ENCODE measurements at places on chromosomes 7 and 10.

DNA sequence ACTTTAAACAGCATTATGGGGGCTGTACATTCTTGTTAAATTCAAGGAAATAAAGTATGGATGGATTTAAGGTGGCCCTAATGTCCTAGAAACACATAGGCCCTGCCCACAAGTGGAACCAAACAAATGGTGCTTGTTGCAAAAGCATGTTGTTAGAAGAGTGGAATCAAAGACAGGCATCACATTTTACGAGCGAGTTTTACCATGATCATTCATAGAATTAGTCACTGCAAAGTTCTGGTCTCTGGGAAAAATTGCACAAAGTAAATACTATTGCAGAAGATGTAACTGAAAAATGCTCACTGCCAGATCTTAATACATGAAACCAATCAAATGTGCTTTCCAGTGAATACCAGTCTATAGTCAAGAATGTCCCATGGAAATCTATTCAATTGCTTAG is 677.1 kb downstream of the PARD3 start:
- DNase-seq, result no peak

- DNase-seq, result no peak
Measured at GRCh38 chr10:19817231-19817933, 1.1 kb downstream of the PLXDC2 start.

DNA sequence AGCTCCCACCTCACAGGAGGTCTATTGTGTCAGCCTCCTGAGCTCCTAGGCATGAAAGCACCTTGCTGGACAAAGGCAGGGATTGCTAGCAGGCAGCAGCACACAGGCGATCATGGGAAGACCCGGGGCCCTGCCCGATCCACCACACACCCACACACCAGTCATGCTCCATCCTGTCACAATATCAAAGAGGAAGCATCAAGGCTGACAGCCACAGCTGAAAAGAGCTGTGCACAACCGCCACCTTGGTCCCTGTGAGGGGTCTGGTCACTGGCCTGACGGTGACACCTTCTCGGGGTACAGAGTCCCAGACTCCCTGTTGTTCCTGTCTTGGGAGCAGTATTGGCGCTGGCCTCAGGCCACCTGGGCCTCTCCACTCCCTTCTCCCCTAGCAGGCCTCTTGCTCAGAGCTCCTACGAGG is 89.7 kb upstream of the RET start:
- DNase-seq, result no peak

DNA sequence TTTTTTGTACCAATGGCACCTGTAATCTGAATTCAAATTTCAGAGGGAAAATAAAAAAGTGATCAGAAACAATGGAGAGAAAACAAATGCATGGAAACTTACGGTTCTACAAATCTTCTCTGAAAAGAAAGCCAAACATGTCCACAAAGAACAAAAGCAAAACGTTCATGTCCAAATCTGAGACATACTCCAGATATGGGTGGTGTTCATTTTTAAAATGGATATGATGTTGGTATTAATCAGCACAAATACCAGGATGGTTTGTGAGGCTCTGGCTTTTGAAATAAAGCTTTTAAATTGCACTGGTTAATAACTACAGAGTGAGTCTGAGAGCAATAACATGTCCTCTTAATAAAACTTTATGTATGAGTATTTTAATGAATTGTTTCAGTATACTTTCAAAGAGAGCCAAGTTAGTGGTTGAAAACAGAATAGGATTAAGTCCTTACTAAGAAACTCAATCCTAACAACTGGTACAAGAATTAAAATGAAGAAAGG is 366.4 kb downstream of the INHBA start:
- no peak for DNase-seq

- DNase-seq, result peak; percentile 90
Measured at GRCh38 chr7:140646931-140647647, 6.5 kb upstream of the DENND2A start.

DNA sequence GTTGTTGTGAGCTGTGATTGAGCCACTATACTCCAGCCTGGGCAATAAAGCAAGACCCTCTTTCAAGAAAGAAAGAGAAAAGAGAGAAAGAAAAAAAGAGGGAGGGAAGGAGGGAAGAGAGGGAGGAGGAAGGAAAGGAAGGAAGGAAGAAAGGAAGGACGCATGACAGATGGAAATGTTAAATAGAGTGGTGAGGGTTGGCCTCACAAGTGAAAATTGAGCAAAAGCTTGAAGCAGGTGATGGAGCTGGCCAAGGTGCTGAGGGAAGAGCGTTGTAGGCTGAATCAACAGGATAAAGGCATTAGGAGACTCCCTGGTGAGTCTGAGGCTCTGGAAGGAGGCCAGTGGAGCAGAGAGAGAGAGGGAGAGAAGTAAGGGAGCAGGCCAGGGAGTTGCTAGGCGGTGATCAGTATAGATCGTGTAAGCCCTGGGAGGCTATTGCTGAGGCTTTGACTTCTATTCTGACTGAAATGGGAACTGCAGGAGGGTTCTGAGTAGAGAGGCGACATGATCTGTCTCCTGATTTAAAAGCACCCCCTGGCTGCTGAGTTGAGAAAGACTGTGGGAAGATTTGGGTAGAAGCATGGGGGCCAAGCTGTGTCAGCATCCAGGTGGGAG is 26.5 kb upstream of the TMEM248 start:
- DNase-seq, result peak; percentile 46

DNA sequence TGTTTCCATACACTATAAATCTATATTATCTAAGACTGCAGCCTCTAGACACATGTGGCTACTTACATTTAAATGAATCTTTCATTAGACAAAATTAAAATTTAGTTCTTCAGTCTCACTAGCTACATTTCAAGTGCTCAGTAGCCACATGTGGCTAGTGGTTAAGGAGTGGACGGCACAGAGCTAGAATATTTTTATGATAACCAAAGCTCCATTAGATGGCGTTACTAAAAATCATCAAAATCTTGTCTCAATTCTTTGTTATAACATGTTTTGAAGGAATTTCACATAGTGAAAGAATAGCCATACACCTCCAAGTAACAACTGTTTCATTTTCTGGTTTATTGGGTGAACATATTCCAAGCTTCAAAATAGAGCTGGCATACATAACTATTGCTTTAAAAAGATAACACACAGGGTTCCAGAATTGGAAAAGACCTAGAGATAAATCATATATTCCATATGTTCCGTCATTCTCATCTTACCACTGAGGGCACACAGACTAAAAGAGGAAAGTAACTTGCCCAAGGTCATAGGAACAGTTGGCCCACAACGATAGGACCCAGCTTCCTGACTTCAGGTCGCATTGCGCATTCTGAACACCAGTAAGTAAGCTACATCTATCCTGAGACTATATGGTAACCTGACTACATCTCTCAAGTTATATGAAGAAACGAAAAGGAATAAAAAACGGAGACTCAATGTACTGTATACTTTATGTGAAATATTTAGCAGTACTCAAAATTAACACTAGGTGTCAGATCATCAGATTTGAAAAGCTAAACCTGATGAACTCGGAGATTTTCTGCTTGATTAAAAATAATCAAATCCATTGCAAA is 66.6 kb downstream of the CAV1 start:
- peak; percentile 67 for DNase-seq

GRCh38 chr10:68489919-68490318 is 18.1 kb upstream of the DNA2 start:
- DNase-seq, result no peak

- DNase-seq, result no peak
Measured at GRCh38 chr7:21939858-21940372, 5.8 kb downstream of the CDCA7L start.

GRCh38 chr7:30074422-30075030 is 46.3 kb downstream of the PLEKHA8 start:
- DNase-seq, result peak; percentile 69

DNA sequence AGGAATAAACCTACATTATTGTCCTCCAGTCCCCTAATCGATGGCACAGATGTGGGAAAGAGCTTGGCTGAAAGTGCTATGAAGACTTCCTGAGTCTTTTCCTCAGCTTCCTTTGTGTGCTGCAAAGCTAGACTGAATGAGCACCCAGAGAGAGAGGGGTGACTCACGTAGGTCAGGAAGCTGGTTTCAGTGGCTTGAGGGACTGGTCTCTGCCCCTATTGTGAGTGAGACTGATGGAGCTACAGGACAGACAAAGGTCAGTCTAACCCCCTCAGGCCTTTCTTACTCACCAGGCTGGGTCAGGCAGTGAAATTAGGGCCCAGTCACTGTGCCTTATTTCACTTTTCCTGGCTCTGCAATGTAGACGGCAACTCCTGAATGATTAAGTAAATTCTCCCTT is 171.1 kb upstream of the GRB10 start:
- peak; percentile 69 for DNase-seq

- no peak for DNase-seq
Measured at GRCh38 chr7:123977081-123977480, 52.0 kb downstream of the SPAM1 start.

DNA sequence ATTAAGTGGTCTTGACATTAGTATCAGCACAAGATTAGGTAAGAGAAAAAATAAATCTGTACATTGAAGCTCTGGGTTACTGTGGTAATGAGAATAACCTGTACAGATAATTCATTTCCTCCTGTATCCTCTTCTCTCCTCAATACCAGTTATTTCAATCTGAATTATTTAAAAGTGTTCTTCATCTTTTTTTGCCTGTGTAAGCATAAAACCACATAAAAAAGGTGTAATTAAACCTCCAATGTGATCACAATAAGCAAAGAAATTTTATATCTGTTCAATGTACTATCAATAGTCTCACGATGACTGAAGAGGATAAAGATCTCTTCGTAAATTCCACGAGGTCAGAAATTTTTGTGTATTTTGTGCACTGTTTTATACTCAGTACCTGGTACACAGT is 1.2 kb upstream of the MYPN start:
- no peak for DNase-seq

GRCh38 chr7:52017802-52018679 is 701.4 kb upstream of the COBL start:
- peak; percentile 86 for DNase-seq

- DNase-seq, result no peak
Measured at GRCh38 chr7:95824616-95825015, 52.3 kb downstream of the DYNC1I1 start.

GRCh38 chr10:101772017-101772894 is 3.7 kb downstream of the FGF8 start:
- no peak for DNase-seq

DNA sequence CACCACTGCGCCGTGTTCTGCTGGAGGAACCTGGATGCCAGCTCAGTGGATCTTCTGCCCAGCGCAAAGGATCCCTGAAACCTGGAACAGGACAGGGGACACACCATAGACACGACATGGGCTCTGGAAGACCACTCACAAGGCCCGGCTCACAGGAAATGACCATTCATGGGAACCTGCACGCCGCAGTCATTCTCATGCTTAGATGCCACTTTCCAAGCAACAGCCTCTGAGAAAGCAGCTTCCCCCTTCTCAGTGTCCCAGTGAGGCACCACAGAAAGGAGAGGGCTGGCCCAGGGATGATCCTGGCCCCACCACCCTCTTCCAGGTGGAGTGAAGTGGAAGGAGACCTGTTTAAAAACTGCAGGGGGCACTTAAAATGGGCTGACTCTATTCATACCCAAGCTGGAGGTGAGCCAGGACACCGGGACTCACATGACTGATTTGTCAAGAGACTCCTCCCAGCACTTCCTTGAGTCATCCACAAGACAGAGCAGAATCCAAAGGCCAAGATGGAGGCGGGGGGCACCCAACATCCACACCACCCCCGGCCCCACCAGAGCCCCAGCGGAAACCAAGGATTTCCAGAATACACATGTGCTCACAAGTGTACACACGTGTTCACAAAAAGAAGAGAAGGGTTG is 11.2 kb downstream of the CTBP2 start:
- DNase-seq, result peak; percentile 42

GRCh38 chr10:72173619-72174296 is 42.1 kb upstream of the ANAPC16 start:
- DNase-seq, result peak; percentile 6

GRCh38 chr7:132577206-132578049 is 1.2 kb upstream of the PLXNA4 start:
- DNase-seq, result no peak

- no peak for DNase-seq
Measured at GRCh38 chr7:148772297-148773089, 73.8 kb downstream of the CUL1 start.

DNA sequence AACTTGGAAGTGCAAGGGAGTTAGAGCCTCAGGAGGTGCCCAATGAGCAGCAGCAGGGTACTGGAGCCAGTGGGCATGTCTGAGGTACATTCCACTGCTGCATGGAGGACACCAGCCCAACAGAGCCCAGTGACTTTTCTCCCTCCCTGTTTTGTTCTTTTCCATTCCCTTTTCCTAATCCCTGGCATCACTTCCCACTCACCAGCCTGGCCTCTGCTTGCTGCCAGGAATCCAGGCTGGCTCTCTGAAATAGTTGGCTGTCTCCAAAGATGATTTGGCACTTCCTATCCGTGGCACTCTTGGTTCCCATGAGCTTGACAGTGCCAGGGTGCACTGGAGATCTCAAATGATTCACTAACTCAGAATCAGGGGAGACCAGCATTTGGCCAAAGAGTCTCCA is 97.7 kb upstream of the ZPBP start:
- no peak for DNase-seq

GRCh38 chr7:92749327-92749755 is 87.0 kb downstream of the CDK6 start:
- DNase-seq, result no peak

GRCh38 chr7:121475806-121476205 is 79.7 kb upstream of the FAM3C start:
- DNase-seq, result no peak

All from SK-MEL-5 (cell line).